ENCODE measurements at places on chromosomes 12 and 14. TPM values are rescaled to one million over a fixed set of nuclear protein-coding genes. Genes with fewer than 3 reads are reported as not detected.

OGFOD2 gene
- 10.0 TPM for total RNA-seq

OASL gene
- total RNA-seq: 0.19 TPM

NOS1 gene
- 0.52 TPM for total RNA-seq

- ATAC-seq: no peak
Observed at GRCh38 chr12:80262346-80262745, 163.0 kb downstream of the OTOGL start.

DNA sequence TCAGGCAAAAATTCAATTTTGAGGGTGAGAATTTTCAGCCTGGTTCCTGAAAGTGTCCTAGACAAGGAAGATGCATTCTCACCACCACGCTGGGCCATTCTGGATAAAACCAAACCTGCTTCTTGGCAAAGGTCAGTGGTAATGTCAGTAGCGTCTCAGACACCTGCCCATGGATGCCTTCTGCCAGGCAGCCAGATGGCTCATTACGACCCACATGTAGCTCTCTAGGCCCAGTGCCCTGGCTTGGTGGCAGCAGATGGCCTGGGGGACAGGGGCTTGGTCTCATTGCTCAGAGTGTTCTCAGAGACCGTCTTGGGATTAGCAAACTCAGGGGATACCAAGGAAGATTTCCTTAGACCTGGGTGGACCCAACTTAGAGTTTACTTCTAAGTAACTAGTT lies 105.1 kb downstream of the ARF6 start:
- no peak for ATAC-seq

DNA sequence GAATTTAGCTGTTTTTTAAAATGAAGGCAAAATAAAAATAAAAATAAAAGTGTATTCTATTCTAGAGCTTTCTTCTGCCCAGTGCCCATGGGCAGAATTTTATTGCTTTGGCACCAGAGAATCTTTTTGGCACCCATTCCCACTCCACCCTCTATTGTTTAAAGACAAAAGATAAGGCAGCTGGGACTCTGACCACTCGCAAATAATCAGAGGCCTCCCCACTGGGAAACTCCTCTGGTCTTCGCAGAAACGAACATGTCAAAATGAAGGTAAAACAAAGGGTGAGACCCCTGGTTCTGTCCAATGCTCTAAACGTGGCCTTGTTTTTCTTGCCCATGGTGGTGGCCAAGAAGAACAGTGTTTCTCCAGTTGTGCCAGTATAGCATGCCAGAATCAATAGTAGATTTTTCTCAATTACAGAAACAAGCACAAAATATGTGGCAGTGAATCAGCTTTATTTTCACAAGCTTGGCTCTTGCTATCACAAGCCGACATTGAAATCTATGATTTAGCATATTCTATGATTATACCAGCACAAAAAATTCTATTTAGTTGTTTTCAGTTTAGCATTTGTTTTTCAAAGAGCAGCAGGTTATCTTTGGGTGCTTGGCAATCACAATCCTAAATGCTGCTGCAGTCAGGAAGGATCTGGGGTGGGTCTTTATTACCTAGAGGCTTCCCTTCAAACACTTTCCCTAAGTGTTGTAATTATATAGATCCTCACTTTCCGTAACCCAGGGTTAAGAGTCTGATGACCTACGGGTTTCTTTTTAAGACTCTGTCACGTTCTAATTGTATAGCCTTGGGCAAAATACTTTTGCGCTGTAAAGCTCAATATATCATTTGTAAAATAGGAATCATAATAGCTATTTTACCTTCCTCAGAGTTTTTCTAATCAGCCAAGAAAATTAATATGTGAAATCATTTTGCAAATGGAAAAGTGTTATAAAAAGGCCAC lies 50.5 kb downstream of the KITLG start:
- ATAC-seq: peak; percentile 30

- no peak for ATAC-seq
Observed at GRCh38 chr12:79375050-79375449, 315.7 kb downstream of the PAWR start.

DNA sequence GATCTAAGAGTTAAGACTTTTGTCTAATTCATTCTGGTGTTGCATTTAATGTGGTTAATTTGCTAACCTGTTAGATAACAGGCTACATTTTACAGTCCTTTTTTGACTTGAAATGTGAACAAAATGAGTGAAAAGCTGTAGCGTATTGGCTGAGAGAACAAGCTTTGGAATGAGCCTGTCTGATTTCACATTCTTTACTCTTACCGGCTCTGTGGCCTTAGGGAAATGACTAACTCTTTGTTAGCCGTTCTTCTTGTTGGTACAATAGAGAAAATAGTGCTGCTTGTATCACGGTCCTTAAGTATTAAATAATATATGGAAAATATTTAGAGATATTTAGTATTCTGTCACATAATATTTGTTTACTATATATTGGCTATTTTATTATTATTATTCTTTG lies 1.9 kb downstream of the MNAT1 start:
- peak; percentile 16 for ATAC-seq

DNA sequence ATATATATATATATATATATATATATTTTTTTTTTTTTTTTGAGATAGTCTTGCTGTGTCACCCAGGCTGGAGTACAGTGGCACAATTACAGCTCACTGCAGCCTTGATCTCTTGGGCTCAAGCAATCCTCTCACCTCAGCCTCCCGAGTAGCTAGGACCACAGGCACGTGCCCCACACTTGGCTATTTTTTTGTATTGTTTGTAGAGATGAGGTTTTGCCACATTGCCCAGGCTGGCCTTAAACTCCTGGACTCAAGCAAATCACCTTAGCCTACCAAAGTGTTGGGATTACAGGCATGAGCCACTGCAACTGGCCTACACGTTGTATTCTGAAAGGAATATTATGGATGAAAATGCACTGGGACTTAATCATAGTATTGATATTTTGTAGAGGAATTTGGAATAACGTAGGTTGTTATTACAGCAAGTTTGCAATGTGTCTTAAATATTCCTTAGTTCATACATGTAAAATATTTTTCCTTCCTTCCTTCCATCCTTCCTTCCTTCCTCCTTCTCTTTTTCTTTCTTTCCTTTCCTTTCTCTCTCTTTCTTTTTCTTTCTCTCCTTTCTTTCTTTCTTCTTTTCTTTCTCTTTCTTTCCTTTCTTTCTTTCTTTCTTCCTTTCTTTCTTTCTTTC lies 862 bp downstream of the KLRB1 start:
- no peak for ATAC-seq

DNA sequence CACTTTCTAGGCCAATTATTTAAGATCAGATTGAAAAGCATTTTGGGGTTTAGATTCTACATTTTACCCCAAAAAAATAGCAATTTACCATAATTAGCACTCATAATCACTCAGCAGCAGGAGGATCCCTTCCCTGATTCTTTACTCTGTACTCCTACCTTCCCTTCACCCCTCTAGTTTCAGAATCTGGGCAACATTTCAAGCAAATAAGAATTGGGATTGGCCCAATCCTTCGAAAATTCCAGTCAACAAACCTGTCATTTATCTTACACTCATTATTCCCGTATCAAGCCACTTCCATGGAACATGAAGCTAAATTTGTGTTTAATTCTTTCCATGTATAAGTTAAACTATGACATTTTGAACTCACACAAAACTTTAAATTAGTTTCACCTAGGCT lies 349.1 kb upstream of the USP15 start:
- no peak for ATAC-seq

GRCh38 chr12:72089678-72090077 lies 151.0 kb downstream of the TPH2 start:
- no peak for ATAC-seq
